Activated B cell treated with CpG ODN at 0.5 μM for 24 hours (primary cell): ENCODE measurements at places on chromosomes 11 and 22. TPM values are rescaled to one million over a fixed set of nuclear protein-coding genes. Genes with fewer than 3 reads are reported as not detected.

DNA sequence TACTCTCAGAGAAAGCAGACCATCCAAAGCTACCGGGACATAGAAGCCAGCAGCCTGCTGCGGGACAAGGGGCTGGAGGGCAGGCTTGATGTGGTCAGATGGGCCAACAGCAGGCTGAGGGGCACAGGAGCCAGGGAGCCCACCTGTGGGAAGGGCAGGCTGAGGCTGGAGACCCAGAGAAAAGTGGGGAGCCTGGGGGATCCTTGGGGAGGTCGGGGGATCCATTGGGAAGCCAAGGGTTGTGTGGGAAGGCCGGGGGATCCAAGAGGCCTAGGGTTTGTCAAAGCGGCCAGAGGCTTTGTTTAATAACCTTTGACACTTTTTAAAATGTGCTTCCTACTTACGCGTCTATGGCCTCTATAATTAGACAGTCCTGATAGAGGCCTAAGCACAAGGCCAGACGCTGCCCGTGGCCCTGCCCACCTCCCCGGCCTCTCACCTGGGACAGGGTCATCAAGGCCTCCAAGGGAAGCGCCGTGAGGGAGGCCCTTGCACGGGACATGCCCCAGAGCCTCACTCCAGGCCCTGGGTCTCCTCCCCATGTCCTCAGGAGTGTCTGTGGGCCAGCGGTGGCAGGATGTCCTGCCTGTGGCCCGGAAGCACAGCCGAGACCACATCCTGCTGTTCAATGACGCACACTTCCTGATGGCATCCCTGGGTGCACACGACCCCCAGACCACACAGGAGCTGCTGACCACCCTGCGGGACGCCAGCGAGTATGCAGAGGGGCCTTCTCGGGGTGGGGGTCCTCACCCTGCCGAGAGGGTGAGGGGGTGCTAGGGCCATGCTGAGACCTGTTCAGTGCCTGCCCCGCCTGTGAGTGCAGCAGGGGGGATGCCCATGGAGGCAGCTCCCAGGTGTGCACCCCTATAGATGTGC is 8.6 kb upstream of the GTSE1 start:
- peak overlapping the region; percentile 80 for H3K27ac ChIP-seq
- peaks cover 53% of the 10 kb centered on the region for H3K4me1 ChIP-seq
- H3K27me3 ChIP-seq, result no peaks in the 10 kb centered on the region
- peaks cover 11% of the 10 kb centered on the region for H3K36me3 ChIP-seq

DNA sequence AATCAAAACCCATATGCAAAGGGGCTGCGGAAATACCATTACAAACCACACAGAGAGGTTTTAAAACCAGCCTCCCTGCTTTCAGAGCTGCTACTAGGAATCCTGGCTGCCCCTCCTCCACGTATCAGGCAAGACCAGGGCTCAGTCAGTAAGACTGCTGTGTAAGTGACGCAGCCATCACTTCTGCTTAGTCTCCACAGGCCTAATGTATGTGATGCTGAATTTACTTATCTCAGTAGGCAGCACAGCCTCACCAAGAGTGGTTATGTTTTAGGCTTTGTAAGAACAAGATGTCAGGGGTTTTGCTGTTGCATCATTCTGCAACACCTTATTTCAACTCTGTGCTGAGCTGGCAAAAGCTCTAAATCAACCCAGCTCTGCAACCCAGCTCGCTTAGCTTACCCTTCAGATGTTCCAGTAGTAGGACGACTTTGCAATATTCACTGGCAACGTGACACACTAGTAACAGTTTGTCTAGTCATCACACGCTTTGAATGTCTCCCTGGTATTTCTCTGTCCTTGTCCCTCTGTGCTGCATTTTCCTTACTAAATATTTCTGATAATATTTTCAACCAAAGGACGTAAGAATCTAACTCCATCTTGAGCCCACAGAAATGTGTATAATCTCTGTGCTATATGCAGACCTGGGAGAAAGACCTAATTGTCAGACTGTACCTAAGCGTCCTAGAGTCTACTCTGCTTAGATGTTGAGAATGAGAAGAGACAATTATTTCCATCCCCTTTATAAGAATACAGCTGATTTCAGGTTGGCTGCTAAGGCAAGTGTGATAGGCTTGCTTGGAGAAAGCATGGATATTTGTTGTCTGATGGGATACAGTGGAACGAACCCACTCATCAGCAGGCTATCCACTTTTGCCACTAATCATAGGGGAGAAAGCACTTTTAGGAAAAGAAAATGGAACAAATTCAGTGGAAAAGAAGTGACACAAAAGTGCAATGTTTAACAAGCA is 72.2 kb downstream of the LARGE2 start:
- peaks cover 21% of the 10 kb centered on the region for H3K4me1 ChIP-seq
- H3K27me3 ChIP-seq, result no peaks in the 10 kb centered on the region
- DNase-seq, result no peak
- H3K36me3 ChIP-seq, result no peaks in the 10 kb centered on the region

- peaks cover under 1% of the 10 kb centered on the region for H3K27me3 ChIP-seq
- no peak overlapping the region for H3K4me3 ChIP-seq
- DNase-seq, result no peak
- no peaks in the 10 kb centered on the region for H3K4me1 ChIP-seq
- no peak overlapping the region for H3K27ac ChIP-seq
- no peaks in the 10 kb centered on the region for H3K36me3 ChIP-seq
These were observed 159.7 kb downstream of the DBX1 start for GRCh38 chr11:20000351-20001134.

GRCh38 chr11:78022397-78023396 is at the start of gene KCTD14:
TSS of gene KCTD14 (minus strand) at chr11:78023276. CDS start at chr11:78023249, 27 bp downstream.
- H3K36me3 ChIP-seq, result no peaks in the 10 kb centered on the region
- DNase-seq, result no peak
- peaks cover 23% of the 10 kb centered on the region for H3K27me3 ChIP-seq
- peaks cover 3% of the 10 kb centered on the region for H3K4me1 ChIP-seq
- H3K27ac ChIP-seq, result no peak within 1 kb of the TSS

GRCh38 chr22:47154621-47155081 is 392.2 kb downstream of the TBC1D22A start:
- H3K4me3 ChIP-seq, result no peak overlapping the region
- H3K27me3 ChIP-seq, result no peaks in the 10 kb centered on the region
- H3K36me3 ChIP-seq, result peaks cover 45% of the 10 kb centered on the region
- peaks cover 2% of the 10 kb centered on the region for H3K4me1 ChIP-seq

DNA sequence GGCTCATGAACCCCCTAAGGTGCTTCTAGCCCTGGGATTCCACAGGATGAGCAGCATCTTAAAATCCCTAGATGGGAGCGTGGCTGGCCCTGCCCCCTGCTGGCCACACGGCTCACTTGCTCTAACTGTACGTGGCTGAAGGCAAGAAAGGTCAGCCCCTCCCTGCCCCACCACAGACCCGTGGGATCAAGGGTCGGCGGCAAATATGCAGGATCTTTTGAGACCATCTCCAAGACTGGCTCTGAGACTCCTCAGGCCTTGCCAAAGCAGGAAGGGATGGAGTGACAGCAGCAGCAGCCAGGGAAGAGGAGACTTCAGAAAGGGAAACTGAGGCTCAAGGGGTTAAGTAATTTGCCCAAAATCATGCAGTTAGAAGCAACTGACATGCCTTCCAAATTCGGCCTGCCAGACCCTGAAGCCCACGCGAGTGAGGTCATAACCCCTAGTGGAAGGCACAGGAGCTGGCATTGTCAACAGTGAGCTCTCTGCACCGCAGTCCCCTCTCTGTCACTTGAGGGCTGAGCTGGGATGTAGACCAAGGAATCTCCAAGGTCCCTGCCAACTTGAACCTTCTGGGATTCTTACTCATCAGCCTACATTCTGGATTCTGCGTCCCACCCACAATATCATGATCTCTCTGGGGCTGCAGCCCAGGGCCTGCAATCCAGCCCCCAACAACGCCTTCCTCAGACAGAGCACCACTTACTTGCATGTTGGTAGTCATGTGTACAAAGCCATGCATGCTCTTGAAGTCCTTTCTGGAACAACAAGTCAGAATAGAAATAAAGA is 31.4 kb downstream of the CREB3L1 start:
- no peaks in the 10 kb centered on the region for H3K36me3 ChIP-seq
- H3K4me1 ChIP-seq, result peaks cover 9% of the 10 kb centered on the region
- peak; percentile 42 for DNase-seq
- H3K4me3 ChIP-seq, result no peak overlapping the region
- H3K27me3 ChIP-seq, result peaks cover 24% of the 10 kb centered on the region

MS4A3 gene
- total RNA-seq, result not detected in 2 replicates

C11orf86 gene
- total RNA-seq, result not detected in 2 replicates
